ENCODE measurements at places on chromosomes 3 and 15. TPM values are rescaled to one million over a fixed set of nuclear protein-coding genes. Genes with fewer than 3 reads are reported as not detected.

DNA sequence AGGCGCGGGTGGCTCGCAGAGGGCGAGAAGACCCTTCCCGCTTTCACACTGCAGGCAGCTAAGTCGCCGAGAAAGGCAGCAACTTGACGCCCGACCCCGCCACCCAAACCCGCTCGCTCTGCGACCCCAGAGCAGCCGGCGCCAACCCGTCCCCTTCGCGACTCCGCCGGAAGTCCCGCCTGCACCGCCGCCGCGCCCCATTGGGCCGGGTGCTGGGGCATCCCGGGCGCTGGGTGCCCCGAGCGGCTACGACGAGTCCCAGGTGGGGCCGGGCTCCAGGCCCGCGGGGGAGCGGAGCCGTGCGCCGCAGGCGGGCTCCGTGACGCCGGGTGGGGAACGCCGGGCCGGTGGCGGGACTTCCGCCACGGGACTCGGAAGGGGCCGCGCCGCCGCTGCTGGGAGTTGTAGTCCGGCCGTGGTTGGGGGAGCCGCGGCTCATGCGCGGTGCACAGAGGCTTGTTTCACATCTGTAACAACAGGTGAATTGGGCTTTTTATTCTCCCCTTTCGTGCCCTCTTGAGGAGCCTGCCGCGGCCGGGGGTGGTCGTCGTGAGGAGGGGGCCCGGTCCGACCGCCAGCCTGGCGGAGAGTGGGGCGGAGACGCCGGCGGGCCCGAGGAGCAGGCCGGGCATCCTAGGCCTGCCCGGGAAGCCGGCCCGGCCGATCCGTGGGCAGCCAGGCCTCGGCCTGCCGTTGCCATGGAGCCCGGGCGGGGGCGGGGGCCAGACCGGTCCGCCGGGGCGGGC, at the start of gene DHX30:
TSS of gene DHX30 (plus strand) at position 405 of the 746 bp plus-strand sequence. CDS start 7,546 bp downstream, outside the sequence.
- no peaks in the 10 kb centered on the region for H3K36me3 ChIP-seq
- peak; percentile 89 for DNase-seq
- H3K4me3 ChIP-seq = peak within 1 kb of the TSS; percentile 98

TPRG1 gene
- total RNA-seq = 5.0 TPM

DNA sequence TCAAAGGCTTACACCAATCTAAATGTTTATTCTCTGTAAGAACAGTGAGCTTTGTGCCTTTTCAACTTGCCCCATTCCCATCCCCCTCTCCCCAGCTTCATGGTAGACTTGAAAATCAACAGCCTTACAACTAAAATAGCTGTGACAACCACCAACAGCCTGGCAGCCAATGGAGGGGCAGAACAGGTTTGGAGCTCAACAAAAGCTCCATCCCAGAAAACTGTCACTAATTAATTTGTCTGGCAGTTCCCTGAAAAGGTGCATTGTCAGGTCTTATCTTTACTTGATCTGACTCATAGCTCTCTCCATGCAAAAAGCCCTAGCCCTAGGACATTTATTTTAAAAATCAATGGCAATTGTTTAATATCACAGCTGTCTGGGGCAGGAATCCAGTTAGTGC, 22.6 kb downstream of the MTHFS start:
- no peak overlapping the region for H3K27ac ChIP-seq
- no peak overlapping the region for H3K4me3 ChIP-seq
- H3K27me3 ChIP-seq = no peaks in the 10 kb centered on the region
- H3K36me3 ChIP-seq = peaks cover 44% of the 10 kb centered on the region
- DNase-seq = no peak

GRCh38 chr3:122021811-122022401, at the start of gene ILDR1:
Gene ILDR1, minus strand, starts transcription at chr3:122022247. Its CDS starts 170 bp downstream, at chr3:122022077.
- no peak within 1 kb of the TSS for H3K27ac ChIP-seq
- H3K4me3 ChIP-seq = peak within 1 kb of the TSS; percentile 23
- no peaks in the 10 kb centered on the region for H3K36me3 ChIP-seq
- peaks cover 3% of the 10 kb centered on the region for H3K4me1 ChIP-seq
- peaks cover 17% of the 10 kb centered on the region for H3K27me3 ChIP-seq

DNA sequence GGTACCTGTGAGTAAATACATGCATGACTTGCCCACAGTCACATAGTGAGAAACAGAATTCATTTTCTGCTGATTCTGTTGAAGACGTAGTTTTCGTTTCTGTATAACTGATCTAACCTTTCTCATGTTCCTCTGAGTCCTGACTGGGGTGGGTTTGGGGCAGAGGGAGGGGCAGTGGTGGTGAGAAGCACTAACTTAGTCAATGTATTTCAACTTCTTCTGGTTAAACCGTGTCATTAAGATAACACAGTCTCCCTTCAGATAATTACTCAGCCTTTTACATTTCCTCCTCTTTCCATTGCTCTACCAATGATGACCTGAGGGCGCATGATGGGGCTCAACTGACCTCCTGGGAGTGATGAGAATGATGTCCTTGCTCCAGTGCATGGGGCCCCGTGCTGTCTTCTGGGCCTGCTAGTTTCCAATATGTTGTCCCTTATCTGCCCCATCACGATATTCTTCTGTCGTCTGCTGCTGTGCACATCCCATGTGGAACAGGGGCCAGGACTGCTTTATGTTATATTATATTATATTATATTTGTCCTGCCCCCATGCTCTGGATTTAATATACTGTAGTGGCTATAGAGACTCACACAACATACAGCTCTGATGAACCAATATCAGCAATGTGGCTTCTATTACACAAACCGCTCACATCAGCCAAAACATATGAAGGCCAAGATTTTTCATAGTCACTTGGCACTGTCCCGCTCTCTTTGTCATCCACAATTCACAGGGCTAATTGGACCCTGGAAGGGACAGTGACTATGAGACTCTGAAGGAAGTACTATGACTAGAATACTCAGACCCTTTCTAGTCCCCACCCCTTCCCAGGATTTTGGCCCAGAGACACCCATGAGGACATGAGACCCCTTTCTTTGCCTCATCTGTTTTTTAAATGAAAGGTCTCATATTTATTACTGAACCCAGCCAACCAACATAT, 407.1 kb upstream of the MCTP2 start:
- no peaks in the 10 kb centered on the region for H3K36me3 ChIP-seq
- H3K27me3 ChIP-seq = peaks cover 9% of the 10 kb centered on the region
- H3K4me3 ChIP-seq = no peak overlapping the region
- DNase-seq = no peak
- H3K4me1 ChIP-seq = no peaks in the 10 kb centered on the region

GRCh38 chr3:139620438-139620837, 57.3 kb downstream of the NMNAT3 start:
- peaks cover 3% of the 10 kb centered on the region for H3K27me3 ChIP-seq
- H3K27ac ChIP-seq = no peak overlapping the region
- no peaks in the 10 kb centered on the region for H3K36me3 ChIP-seq

DNA sequence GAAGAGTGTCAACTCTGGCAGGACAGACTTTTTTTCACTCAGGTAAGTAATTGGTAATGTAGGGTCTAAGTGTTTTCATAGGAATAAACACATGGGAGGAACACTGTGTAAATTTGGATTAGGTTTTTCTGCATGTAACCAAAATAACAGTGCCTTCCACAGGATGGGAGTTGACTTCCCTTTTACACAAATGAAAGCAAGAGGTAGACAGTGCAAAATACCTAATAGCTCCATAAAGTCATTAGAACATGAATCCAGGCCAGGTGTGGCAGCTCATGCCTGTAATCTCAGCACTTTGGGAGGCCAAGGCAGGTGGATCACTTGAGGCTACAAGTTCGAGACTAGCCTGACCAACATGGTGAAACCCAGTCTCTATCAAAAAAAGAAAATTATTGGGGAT, 25.5 kb upstream of the MYO1E start:
- DNase-seq = no peak
- peaks cover 46% of the 10 kb centered on the region for H3K27me3 ChIP-seq
- no peaks in the 10 kb centered on the region for H3K36me3 ChIP-seq

DNA sequence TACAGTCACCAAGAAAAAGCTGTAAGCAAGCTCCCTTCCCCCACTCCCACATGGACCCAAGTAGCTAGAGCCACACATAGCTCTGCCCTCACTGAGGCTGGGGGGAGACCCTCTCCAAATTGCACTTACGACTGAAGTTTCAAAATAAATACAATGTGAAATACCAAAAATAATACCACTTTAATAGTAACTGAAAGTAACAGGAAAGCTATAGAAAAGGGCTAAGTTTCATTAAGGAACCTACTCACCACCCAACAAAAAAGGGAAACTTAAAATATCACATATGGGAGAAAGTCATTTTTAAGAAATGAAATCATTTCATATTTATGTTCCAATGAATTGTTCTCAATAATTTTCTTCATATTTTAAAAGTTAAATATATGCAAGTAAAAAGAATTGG, 130.4 kb upstream of the UBE2E2 start:
- H3K27ac ChIP-seq = no peak overlapping the region
- no peaks in the 10 kb centered on the region for H3K36me3 ChIP-seq
- H3K4me3 ChIP-seq = no peak overlapping the region
- peaks cover 8% of the 10 kb centered on the region for H3K27me3 ChIP-seq
- no peaks in the 10 kb centered on the region for H3K4me1 ChIP-seq

CEP152 gene
- 42.7 TPM for total RNA-seq

GRCh38 chr15:98933406-98933805, 74.2 kb downstream of the PGPEP1L start:
- no peak overlapping the region for H3K4me3 ChIP-seq
- no peaks in the 10 kb centered on the region for H3K27me3 ChIP-seq
- H3K36me3 ChIP-seq = no peaks in the 10 kb centered on the region
- no peak for DNase-seq

DNA sequence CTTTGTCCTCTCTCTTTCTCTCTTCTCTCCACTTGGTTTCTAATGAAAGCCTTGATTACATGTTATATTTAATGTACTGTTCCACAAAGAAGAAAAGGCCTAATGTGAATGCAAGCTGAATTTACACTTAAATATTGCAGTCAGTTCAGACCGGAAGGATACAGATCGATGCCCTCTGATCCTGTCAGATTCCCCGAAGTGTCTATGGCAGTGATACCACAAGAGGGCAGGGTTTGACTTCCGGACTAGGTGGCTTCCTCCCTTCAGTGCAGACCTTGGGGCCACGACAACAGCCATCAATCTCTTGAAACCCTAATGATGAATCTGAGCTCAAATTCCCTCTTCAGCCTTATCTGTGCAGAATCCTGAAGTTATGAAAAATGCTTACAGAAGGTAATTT, 29.5 kb downstream of the AGTR1 start:
- no peaks in the 10 kb centered on the region for H3K27me3 ChIP-seq
- no peak for DNase-seq
- no peak overlapping the region for H3K27ac ChIP-seq
- H3K4me3 ChIP-seq = no peak overlapping the region
- H3K4me1 ChIP-seq = peaks cover 5% of the 10 kb centered on the region
- H3K36me3 ChIP-seq = no peaks in the 10 kb centered on the region

DNA sequence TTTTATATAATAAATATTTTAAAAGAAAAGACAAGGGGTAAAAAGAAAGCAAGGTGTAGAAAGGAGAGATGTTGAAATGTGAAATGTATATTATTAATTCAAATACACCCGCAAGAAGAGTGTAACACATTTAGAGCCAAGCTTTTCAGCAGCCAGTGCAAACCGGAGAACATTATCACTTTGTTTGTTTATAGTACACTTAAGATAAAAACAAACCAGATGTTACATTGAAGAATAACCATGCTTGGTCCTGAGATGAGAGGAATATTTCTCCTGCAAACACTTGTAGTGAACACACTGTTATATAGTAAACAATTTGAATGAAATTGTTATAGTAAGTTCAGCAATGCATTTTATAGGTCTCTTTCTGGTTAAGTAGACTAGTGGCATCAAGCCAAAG, 1441.5 kb downstream of the OTOL1 start:
- no peaks in the 10 kb centered on the region for H3K27me3 ChIP-seq
- H3K4me1 ChIP-seq = no peaks in the 10 kb centered on the region
- peaks cover 11% of the 10 kb centered on the region for H3K36me3 ChIP-seq
- no peak overlapping the region for H3K27ac ChIP-seq
- DNase-seq = no peak

CAMK2N2 gene
- 1.2 TPM for total RNA-seq

DNA sequence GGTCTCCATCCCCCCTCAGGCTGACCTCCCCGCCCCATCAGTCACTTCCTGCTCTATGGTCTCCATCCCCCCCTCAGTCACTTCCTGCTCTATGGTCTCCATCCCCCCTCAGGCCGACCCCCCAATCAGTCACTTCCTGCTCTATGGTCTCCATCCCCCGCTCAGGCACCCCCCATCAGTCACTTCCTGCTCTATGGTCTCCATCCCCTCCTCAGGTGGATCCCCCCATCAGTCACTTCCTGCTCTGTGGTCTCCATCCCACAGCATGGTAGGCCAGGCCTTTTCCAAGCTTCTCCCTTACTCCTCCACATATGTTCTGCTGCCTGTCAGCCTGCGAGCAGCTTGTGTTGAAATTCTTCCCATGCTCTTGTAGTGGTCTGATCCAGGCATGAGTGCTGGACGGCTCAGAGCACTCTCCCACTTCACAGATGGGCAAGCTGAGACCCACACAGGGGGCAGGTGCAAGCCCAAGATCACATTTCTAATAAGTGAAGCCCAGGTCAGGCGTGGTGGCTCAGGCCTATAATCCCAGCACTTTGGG, 36.8 kb downstream of the BDH1 start:
- no peaks in the 10 kb centered on the region for H3K27me3 ChIP-seq
- H3K27ac ChIP-seq = peak overlapping the region; percentile 82
- H3K4me3 ChIP-seq = peak overlapping the region; percentile 23

WNT5A gene
- total RNA-seq = not detected

SCAANT1 gene
- total RNA-seq = 2.6 TPM

TLR9 gene
- 0.10 TPM for total RNA-seq

ZIC4 gene
- not detected for total RNA-seq

DNA sequence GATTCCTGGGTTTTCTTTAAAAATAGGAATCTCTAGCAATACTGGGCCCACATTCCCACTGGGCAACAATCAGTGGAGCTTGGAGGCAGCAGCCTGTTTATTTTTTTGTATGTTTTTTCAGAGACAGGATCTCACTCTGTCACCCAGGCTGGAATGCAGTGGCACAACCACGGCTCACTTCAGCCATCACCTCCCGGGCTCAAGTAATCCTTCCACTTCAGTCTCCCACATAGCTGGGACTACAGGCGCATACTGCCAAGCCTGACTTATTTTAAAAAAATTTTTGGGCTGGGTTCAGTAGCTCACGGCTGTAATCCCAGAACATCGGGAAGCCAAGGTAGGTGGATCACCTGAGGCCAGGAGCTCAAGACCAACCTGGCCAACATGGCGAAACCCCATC, 29.1 kb upstream of the GNB5 start:
- no peak overlapping the region for H3K27ac ChIP-seq
- no peaks in the 10 kb centered on the region for H3K36me3 ChIP-seq
- no peaks in the 10 kb centered on the region for H3K27me3 ChIP-seq
- no peak overlapping the region for H3K4me3 ChIP-seq

DNA sequence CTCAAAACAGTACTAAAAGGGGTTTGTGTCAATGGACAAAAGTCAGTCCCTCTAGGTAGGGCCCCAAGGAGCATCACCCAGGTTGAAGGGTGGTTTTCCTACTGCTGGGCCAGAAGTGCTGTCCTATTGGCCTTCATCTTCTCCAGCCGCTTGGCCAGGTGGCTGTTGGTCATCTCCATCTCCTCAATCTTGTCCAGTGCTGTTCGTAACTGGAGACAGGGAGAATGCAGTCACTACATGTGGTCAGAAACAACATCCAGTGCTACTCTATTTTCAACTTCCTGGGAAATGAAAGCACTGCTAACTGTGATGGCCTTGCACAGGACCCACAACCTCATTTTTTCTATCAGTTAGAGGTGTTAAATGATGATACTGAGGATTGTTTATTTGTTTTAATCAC, 60.4 kb downstream of the MLH1 start:
- H3K4me1 ChIP-seq = peaks cover 10% of the 10 kb centered on the region
- DNase-seq = no peak
- H3K27ac ChIP-seq = peak overlapping the region; percentile 43
- no peak overlapping the region for H3K4me3 ChIP-seq
- H3K36me3 ChIP-seq = peaks cover 25% of the 10 kb centered on the region

GRCh38 chr3:172635588-172635987, 75.3 kb downstream of the NCEH1 start:
- H3K27me3 ChIP-seq = no peaks in the 10 kb centered on the region
- peaks cover 4% of the 10 kb centered on the region for H3K36me3 ChIP-seq
- H3K27ac ChIP-seq = peak overlapping the region; percentile 76
- peaks cover 22% of the 10 kb centered on the region for H3K4me1 ChIP-seq
- peak overlapping the region; percentile 43 for H3K4me3 ChIP-seq

All from natural killer cell treated with Interleukin-12 subunit alpha and Interleukin-12 subunit beta and Interleukin-15 and Interleukin-18, amount 100 ng/mL, for 72 hours (primary cell).